ENCODE measurements at places on chromosomes 7 and 10.

DNA sequence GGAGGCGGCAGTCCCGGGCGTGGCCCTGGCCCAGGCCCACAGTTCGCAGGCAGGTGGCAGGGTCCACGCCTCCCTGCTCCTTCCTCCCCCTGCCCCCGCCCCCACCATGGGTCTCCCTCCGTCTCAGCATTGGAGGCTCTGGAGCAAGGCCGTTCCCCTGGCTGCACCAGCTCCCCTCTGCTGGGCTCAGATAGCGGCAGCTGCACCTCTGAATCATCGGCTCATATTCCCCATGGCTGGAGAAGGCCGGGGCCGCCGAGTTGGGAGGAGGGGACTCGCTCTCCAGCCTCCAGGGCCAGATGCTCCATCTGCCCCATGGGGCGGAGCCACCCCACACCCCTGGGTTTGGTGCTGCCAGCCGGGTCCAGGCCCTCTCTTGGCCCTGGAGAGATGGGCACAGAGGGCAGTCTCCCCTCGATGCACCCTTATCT, 145.0 kb downstream of the ELFN1 start:
- DNase-seq = no peak

DNA sequence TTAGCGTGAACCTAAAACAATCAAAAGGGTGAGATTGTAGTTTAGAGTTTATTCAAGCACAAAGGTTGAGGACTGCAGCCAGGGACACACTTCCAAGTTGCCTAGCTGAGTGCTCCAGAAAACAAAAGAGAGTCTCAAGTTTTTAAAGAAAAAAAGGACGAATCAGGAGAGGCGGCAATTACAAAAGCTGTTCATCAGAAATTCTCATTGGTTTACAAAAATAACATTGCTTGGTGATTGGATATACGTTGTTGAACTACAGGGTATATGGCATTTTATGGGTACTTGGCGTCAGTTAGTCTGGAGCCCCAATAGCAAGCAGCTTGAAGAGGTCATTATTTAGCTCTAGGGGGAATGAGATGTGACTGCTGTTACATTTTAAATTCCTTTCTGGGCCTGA, 11.5 kb downstream of the ZNF438 start:
- no peak for DNase-seq

GRCh38 chr7:127891144-127891543, 140.1 kb downstream of the LRRC4 start:
- no peak for DNase-seq

GRCh38 chr10:37146443-37146842, 21.0 kb downstream of the ANKRD30A start:
- no peak for DNase-seq

DNA sequence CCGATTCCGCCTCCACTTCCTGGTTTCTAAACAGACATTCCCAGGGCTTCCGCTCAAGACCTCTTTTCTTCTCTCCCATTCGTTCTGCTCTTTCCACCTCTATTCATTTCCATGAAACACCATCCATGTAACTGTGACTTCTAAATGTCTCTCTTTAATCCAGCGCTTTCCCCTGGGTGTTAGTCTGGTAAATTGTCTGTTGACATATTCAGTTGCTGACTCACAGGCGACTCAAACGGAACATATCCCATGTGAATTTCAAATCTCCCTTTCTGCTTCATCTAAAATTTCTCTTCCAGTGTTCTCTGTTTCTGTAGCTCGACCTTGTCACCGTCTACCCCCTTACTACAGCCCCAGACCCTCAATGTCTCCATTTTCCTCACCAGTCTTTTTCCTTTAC, 119.1 kb downstream of the PFKFB3 start:
- DNase-seq = no peak

DNA sequence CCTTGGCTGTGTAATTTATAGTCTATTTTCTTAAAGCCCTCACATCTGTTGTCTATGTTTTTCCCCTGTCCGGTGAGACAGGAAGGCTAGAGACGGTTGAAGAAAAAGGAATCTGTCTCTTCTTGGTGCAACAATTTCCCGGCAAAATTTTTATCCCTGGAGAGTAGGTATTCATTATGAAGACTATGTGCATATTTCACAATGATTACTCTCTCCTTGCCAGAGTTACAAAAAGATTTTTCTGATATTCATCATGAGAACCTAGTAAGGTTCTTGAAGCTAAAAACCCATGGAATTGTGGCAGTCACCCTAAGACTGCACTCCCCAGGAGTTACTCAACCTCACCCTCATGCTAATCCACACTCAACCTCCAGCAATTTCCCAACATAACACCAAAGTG, 55.0 kb upstream of the GHITM start:
- DNase-seq = no peak

- no peak for DNase-seq
Observed at GRCh38 chr10:31709028-31709427, 219.6 kb downstream of the ARHGAP12 start.

DNA sequence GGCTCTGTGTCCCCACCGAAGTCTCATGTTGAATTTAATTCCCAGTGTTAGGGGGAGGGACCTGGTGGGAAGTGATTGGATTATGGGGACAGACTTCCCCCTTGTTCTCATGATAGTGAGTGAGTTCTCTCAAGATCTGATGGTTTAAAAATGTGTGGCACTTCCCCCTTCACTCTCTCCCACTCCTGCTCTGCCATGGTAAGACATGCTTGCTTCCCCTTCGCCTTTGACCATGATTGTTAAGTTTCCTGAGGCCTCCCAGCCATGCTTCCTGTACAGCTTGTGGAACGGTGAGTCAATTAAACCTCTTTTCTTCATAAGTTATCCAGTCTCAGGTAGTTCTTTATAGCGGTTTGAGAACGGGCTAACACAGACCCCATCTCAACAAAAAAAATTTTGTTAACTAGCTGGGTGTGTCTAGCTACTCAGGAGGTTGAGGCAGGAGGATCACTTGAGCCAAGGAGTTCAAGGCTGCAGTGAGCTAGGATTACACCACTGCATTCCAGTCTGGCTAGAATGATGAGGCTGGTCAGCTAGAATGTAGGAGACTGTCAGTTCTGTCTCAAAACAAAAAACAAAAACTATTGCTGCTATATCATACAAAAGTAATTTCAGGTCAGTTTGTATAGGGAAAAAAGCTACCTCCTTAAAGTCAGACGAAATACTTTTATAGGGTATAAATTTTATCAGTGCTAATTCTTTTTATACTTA, 57.7 kb downstream of the ATAD1 start:
- no peak for DNase-seq

GRCh38 chr7:156793334-156793733, 99.6 kb downstream of the LMBR1 start:
- no peak for DNase-seq

All from cortex of kidney (tissue), 1 donor.